ENCODE measurements at places on chromosomes 2 and 18. TPM values are rescaled to one million over a fixed set of nuclear protein-coding genes. Genes with fewer than 3 reads are reported as not detected.

Gene CFAP210
- 0.95 TPM for total RNA-seq

Gene ZC3H6
- total RNA-seq = 15.1 TPM

Gene MAB21L4
- total RNA-seq = not detected

Gene THOC1
- total RNA-seq = 128 TPM

Gene CYTIP
- total RNA-seq = 425 TPM

Gene KIF5C
- 6.5 TPM for total RNA-seq

Gene MAPK4
- total RNA-seq = not detected

Gene GULP1
- not detected for total RNA-seq

Gene ACVR1C
- total RNA-seq = 2.3 TPM

Gene SAG
- total RNA-seq = 0.05 TPM

Gene PMAIP1
- total RNA-seq = 101 TPM

Gene DNER
- not detected for total RNA-seq

Gene TNFRSF11A
- 0.28 TPM for total RNA-seq

Gene C2orf72
- not detected for total RNA-seq

Gene ZSCAN30
- total RNA-seq = 6.2 TPM

Gene ITGB6
- total RNA-seq = not detected

Gene UPP2
- not detected for total RNA-seq

Gene LINC00305
- not detected for total RNA-seq

Gene LDLRAD4
- total RNA-seq = 35.1 TPM

Gene KCNJ13
- total RNA-seq = not detected

Gene SULT1C4
- not detected for total RNA-seq

DNA sequence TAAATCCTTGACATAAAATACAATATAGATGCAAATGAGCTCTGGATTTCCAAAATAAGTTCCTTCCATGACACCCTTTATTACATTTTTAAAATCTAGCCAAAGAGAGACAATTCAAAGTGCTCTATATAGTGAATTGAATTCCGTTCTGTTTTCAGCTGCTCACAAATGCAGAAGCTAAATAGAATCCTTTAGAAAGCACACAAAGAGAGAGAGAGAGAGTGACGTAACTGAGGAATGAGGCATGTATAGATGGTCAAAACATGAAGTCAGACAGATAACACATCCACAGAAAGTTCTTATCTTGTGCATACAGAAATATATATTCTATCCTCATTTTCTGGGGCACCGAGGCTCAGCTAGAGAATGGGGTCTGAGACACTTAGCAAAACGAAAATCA is 344.7 kb upstream of the NETO1 start:
- DNase-seq = no peak

- no peak for DNase-seq
These were observed 14.1 kb downstream of the CEP68 start for GRCh38 chr2:65070172-65070830.

DNA sequence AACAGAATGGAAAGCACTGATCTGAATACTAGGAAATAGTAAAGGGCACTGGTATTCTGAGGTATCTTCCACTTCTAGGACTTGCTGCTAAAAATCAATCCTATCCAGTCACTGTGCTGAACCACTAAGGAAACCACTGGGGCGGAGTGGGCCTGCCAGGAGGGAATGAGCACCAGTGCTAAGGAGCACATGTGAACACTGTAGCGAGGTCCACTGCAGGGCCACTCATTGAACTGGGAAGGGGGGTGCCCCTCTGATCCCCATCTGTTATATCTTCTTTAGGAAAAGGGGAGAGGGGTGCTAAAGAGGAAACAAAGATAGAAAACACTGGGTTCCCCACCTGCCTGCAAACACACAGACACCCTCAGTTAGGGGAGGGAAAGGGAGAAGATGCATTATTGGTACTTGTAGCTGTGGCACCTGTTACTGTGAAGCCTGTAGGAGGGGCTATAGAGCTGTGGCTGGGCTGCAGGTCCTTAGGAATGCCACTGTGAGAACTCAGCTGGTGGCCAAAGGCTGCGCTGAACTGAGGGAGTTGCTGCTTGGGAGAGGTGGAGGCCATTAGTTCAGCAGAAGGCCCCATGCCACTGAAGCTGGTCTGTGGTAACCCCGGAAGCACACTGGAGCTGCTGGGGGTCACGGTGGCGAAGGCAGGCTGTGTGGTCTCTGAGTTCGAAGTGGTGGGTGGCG is 81.8 kb downstream of the INO80D start:
- peak; percentile 21 for DNase-seq

- DNase-seq = no peak
These were observed 34.5 kb downstream of the PTPN4 start for GRCh38 chr2:119794237-119794636.

GRCh38 chr2:203605302-203605701 is 70.2 kb upstream of the RAPH1 start:
- no peak for DNase-seq

- DNase-seq = no peak
These were observed 298.4 kb downstream of the FSIP2 start for GRCh38 chr2:186036862-186037449.

DNA sequence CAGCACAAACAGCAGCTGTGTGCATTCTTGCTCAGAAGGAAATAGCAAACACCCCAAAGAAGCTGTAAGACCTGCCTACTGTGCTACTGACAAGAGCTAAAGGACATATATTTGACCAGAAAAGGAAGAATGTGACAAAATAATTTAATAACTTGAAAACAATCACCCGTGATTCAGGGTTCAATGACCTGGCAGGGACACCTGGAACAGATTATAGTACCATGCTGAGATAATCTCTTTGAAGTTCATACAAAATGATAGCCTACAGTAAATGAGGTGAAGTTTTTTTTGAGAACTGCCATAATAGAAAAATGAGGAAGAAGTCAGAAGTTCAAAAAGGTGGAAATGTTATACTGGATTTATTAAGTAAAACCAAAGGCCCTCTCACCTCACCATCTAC is 324.8 kb upstream of the GULP1 start:
- DNase-seq = no peak

GRCh38 chr18:28175150-28175929 is 1.6 kb downstream of the CDH2 start:
- no peak for DNase-seq

GRCh38 chr2:118508282-118508681 is 339.2 kb downstream of the EN1 start:
- DNase-seq = no peak

DNA sequence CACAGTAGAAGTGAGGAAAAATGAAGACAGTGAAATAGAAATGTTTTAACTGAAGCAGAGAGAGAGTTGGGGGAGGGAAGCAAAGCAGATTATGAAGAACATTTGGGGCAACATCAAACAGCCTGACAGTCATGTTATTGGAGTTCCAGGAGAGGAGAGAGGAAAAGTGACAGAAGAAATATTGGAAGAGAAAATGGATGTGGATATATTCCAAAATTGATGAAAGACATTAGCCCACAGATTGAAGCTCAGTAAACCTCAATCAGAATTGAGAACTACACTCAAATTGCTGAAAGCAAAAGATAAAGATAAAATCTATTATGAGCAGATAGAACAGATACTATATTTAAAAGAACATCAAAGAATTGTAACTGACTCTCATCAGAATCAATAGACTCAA is 90.8 kb downstream of the ARHGAP28 start:
- DNase-seq = no peak

DNA sequence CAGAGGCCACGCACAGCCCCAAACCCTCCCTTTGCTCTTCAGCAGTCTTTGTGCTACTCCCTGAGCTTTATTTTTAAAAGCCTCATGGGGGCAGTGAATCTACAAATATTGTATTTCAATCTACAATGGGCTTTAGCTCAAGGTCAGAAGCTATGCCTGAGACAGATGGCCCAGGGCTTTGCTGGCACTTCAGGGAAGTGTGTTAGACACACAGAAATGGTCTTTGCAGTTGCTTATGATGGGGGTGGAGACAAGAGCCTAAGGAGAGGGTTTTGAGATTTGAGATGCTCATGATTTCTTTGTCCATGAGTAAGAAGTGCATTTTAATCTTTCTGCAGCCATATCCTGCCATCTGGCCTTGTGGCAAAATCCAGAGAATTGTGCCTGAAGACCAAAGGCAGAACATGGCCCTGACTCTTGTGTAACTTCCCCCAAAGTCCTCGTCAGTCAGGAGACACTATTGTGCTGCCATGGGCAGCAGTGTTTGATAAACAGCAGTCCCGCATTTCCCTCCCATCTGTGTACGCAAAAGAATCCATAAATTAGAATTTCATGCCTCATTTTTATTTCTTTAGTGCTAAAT is 92.6 kb downstream of the VAPA start:
- DNase-seq = no peak

DNA sequence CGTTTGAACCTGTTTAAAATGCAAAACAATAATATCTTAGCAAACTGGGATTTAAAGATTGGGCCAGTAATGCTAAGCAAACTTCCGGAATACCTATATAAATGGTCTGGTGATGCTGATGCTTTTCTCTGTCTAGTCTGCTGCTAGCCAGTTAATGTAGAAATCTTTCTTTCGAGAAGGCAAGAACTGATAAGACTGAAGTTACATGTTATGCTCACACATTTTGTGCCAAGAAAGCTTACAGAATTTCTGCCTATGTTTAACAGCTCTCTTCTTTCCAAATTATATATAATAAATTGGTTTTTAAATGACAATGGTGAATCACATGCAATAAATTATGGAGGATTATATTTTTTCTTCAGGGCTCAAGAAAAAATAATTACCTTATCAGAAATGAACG is 37.9 kb downstream of the GCA start:
- no peak for DNase-seq

GRCh38 chr18:79955302-79956075 is 4.0 kb upstream of the SLC66A2 start:
- no peak for DNase-seq

- no peak for DNase-seq
These were observed 303.1 kb upstream of the FBXO11 start for GRCh38 chr2:48209214-48209885.

DNA sequence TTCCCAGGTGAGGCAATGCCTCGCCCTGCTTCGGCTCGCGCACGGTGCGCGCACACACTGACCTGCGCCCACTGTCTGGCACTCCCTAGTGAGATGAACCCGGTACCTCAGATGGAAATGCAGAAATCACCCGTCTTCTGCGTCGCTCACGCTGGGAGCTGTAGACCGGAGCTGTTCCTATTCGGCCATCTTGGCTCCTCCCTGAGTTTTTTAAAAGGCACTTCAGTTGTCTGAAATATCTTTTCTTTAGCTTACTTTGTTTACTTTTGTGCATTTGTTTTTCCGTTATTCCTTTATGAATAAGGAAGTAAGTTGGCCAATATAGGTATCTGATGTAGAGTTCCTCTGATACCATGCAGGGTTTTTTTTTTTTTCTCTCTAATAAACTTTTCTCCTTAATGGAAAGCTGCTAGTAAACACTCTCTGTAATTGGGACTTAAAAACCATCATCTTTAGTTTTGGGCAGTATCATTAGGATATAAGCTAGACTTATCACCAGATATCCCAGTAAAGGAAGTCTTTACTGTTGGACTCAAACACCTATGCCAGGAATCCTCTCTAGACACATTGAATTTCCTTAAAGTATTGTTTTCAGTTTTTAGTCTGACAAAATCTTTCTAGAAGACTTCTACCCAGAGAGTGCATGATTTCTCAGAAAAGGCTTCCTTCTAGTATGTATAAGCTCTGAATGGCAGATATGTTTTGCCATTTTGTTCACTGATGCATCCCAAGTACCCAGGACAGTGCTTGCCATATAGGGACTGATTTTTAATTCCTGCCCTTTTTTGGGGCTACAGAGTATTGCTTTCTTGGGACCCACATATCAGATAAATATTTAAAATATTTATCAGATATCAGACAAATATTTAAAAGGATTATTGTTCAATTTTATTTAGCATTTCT is 35.8 kb upstream of the DYSF start:
- peak; percentile 64 for DNase-seq

- DNase-seq = no peak
These were observed 41.3 kb upstream of the GBX2 start for GRCh38 chr2:236209535-236209934.

GRCh38 chr2:190679813-190680591 is 31.1 kb downstream of the NAB1 start:
- peak; percentile 37 for DNase-seq

- no peak for DNase-seq
These were observed 472.0 kb upstream of the ETAA1 start for GRCh38 chr2:66925128-66925527.

- DNase-seq = peak; percentile 9
These were observed 1.1 kb downstream of the DNAJC27 start for GRCh38 chr2:24970483-24971285.

DNA sequence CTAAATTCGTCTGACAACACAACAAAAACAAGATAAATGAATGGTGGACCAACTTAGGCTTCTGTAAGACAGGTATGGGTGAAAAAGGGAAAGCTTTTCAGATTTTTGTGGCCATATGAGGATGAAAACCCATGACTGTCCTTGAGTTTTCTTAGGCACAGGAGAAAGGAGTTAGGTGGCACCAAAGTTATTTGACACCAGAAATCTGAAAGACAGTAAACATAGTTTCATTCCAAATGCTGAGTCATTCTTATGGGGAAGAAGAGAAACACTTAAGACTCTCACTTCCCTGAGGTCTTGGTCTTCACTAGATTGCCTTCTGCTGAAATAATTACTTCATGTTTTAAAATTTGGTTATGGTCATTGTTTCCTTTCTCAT is 5.2 kb upstream of the GPD2 start:
- no peak for DNase-seq

- DNase-seq = no peak
These were observed 184.8 kb upstream of the STON1 start for GRCh38 chr2:48345176-48345575.

DNA sequence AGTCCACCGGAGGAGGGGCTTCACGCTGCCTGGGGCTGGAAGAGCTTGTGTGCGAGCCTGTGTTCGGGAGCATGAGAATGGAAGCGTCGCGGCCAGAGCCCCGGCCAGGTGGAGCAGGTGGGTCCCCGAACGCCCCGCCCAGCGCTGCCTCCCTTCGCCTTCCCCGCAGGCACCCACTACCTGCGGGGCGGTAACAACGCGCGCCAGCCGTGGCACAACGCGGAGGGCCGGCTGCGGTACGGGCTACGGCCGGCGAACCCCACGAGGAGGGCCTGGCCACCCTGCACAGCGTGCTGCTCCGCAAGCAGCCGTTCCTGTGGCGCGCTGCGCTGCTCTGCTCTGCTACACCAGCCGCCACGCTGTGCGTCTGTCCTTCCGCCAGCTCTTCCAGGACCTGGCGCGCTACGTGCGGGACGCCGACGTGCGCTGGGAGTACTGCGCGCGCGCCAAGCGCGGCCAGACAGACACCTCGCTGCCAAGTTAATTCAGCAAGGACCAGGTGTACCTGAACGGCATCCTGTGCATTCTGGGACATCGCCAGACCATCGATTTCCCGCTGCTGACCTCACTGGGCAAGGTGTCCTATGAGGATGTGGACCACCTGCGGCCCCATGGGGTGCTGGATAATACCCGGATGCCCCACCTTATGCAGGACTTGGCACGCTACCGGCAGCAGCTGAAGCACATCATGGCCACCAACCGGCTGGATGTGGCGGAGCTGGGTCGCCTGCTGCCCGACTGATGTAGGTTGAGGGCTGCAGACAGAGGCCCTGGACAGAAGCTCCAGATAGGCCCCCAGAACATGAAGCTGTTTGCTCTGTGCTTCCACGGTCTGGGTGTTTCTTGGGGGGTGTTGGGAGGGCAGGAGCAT is 200.6 kb downstream of the NAPG start:
- no peak for DNase-seq

- DNase-seq = no peak
These were observed 300.3 kb upstream of the MGAT5 start for GRCh38 chr2:133953524-133953923.

- no peak for DNase-seq
These were observed 83.4 kb downstream of the TTC27 start for GRCh38 chr2:32711219-32711618.

- DNase-seq = no peak
These were observed 124.0 kb downstream of the NRP2 start for GRCh38 chr2:205806143-205806905.

- no peak for DNase-seq
These were observed 25.4 kb downstream of the CYBRD1 start for GRCh38 chr2:171547720-171548119.

GRCh38 chr18:69205925-69206324 is 194.8 kb upstream of the DOK6 start:
- DNase-seq = no peak

Measured in CD8-positive, alpha-beta T cell (primary cell).